Stimulated activated CD8-positive, alpha-beta memory T cell treated with anti-CD3 and anti-CD28 coated beads, Interleukin-15, amount 100 ng/mL, for 24 hours (primary cell): ENCODE measurements at places on chromosomes 7 and 10.

GRCh38 chr10:121490871-121491519 lies 107.2 kb downstream of the FGFR2 start:
- DNase-seq, result no peak

GRCh38 chr7:21077602-21078001 lies 290.9 kb upstream of the SP8 start:
- no peak for DNase-seq

DNA sequence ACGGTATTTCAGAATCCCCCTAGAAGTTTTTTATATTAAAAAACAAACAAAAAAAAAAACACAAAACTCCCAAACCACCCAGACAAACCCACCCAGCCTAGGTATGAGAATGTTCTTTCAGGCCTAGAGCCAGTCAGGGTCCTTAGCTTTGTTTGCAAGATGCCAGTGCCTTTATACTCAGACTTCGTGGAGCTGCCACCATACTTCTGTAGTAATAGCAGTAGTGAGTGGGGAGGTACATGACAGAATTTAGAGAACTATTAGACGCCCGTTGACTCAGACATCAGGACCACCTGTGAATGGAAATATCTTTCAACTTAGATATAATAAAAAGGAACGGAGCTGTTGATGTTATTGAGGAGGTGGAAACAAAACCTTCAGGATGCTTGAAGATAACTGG lies 138.2 kb upstream of the MKLN1 start:
- no peak for DNase-seq

DNA sequence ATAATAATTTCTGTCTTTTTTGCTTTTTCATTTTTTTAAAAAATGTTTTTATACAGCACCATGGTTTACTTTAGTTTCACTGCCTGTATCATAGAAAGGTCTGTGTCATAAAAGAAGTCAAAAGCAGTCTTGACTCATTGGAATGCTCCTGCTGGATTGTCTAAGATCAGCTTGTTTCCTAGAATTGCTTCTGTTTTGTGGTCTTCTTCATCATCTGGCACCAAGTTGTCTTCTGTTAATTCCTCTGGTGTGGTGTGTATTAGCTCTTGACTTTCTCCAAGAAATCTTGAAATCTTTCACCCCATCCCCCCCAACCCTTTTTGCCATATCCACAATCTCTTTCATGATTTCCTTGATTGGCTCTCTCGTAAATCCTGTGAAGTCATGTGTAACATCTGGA lies 250.3 kb upstream of the CXCL12 start:
- no peak for DNase-seq

- no peak for DNase-seq
Observed at GRCh38 chr7:45399069-45399468, 175.1 kb upstream of the ADCY1 start.

DNA sequence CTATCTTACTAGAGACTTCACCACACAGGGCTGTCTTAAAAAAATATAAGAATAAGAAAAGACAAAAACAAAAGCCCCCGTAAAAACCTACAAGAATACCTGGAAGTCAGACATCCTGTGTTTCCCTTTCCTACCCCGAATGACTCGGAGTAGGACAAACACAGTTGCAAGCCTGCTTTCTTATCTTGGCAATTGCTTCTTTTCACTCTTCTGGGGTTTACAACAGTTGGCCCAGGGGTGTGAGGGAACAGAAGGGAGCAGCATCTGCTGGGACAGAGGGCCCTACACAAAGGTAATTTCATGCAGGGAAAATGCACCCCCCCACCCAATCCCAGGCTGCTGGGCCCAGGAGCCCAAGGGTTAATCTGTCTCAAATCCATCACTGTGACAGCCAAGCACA lies 220.6 kb downstream of the ARHGAP12 start:
- DNase-seq, result no peak

DNA sequence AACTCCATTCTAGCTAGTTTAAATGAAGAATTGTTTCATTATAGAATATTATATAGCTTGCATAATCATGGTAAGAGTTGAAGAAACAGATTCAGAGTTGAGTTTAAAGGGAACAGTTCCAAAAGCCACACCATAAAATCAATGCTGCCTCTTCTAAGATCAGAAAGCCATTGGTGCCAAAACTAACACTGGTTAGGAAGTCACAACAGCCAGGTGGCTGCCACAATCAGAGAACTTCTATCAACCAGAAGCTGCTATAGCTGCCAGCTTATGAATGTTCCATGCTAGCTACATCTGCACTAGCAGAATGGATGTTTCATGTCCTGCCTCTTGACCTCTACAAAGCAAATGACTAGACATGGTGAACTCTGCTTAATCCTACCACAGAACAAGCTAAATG lies 583.1 kb upstream of the LRRN3 start:
- no peak for DNase-seq

- DNase-seq, result no peak
Observed at GRCh38 chr7:43391518-43391917, 191.4 kb upstream of the STK17A start.

DNA sequence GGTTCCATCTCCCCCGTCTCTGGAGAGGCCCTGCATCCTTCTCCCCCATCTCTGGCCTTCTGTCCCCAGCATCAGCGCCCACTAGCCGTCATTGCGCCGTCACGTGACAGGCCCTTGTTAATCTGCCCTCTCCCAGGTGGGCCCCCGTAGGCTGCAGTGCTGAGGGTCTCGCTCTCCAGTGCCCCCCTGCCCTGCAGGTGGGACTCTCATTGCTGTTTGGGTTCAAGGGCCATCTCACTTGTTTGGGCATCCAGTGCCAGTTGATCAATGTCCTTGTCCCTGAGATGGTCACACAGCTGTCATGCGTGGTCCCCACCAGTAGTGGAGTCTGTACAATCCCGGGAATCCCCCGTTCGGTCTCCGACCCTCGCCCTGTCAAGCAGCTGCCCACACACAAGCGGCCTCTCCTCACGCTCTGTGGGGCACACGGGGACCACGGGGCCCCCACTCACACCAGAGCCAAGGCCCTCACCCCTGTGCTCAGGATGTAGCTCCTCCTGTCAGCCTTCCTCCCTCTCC lies 114.0 kb downstream of the INPP5A start:
- no peak for DNase-seq

GRCh38 chr10:125878957-125879835 lies 1.9 kb downstream of the DHX32 start:
- DNase-seq, result no peak

GRCh38 chr10:80372675-80373074 lies 16.1 kb downstream of the DYDC2 start:
- no peak for DNase-seq

GRCh38 chr10:69214666-69215131 lies 5.4 kb upstream of the HKDC1 start:
- no peak for DNase-seq

- no peak for DNase-seq
Observed at GRCh38 chr10:105857268-105858264, 1216.5 kb downstream of the SORCS3 start.

GRCh38 chr10:52284416-52285013 lies 29.6 kb upstream of the DKK1 start:
- no peak for DNase-seq

DNA sequence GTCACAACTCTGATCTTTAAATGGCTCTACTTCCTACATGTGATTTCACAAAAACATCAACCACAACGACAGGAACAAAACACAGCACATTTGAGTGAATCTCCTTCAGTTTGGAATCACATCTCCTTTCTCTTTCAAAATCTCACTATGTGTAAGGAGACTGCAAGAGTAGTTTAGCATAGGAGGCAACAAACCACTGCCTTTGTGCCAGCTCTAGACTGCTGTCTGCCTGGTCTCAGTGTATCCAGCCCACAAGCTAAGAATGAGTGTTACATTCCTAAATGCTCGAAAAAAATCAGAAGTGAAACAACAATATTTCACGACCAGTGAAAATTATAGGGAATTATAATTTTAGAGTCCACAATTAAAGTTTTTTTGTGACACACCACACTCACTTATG lies 217.0 kb upstream of the STEAP4 start:
- no peak for DNase-seq

- no peak for DNase-seq
Observed at GRCh38 chr10:110851020-110851612, 20.6 kb upstream of the PDCD4 start.

GRCh38 chr7:155983176-155983815 lies 171.0 kb upstream of the SHH start:
- no peak for DNase-seq

GRCh38 chr10:3806603-3807002 lies 21.6 kb upstream of the KLF6 start:
- no peak for DNase-seq

GRCh38 chr10:127991543-127992255 lies 84.8 kb downstream of the PTPRE start:
- no peak for DNase-seq

DNA sequence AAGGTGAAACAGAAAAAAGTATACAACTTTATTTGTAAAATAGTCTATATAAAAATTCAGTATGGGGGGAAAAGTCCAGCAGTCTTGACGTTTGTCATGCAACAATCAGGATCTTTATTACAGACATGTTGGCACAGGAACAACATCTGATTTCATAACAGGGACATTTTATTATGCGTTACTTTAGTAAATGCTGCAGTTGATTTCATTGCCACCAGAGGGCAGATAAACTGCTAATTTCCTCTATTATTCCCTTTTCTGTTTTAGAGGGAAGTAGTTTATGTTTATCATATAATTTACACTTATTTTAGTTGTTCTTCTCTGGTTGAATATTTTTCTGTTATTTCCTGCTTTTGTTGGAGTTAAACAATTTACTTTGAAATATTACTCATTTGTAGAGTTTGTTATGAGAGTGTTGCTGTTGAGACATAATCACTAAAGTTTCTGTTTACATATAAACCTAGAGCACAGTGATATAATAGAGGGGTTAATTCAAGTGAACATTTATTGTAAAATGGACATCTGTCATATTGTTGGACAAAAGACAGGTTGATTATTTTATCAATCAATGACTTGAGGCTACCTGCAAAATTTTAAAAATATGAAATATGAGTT lies 3.3 kb downstream of the PLXDC2 start:
- no peak for DNase-seq

GRCh38 chr7:118352867-118353453 lies 128.5 kb downstream of the ANKRD7 start:
- DNase-seq, result no peak

DNA sequence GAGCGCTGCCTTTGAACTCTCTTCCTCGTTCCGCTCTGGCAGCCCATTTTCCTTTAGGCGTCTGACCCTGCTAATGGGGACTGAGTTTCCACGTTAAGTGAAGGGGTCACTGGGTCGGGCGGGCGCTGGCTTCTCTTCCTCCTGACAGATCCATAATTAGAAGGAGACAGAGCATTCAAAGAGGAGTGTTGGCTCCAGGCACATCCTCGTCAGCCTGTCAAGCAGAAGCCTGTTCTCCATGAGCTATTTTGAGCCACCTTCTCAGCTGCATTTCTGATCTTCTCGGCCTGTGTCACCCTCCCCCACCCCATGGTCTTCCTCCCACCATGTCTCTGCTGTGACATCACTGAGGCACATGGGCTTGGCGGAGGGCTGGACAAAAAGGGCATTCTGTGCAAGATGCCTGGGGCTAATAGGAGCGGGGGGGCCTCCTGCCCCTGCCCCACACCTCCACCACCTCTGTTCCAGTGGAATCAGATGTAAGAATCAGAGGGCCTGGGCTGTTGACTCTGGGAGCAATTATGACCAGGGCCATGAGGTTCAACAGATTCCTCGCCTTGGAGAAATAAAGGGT lies 248.1 kb downstream of the PLXNA4 start:
- DNase-seq, result no peak

DNA sequence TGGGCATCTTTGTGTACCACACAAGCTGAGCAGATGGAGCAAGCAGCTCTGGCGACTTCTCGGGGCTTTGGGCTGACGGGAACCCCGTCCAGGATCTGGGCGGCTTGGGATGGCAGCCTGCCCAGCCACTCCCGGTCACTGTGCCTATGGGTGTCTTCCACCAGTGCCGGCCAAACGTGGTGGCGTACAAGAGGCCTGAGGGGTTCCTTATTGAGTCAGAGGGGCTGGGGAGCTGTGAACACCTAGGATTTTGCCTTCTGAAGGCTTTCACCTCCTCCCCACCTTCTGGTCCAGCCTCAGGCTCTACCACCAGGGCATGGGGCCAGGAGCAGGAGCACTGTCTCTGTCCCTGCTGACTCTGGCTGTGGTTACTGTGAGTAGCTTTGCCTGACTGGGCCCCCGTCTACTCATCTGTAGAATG lies 71.8 kb upstream of the PPIF start:
- DNase-seq, result no peak

DNA sequence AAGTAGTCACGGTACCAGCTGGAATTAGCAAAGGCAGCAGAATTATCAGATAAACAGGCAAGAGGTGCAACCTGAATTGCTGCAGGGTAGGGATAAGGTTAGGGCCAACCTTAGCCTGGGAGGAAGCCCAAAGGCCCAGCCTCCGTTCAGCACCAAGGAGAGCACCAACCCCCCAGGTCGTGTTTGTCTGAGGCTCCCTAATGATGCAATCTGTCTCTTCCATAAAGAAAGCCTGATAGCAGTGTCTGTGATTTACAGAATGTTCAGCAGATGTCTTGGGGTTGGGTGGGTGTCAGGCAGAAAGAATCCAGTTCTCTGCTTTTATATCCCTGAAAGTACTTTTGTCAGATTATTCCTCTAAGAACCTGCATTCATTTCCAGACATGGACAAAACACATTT lies 328.4 kb upstream of the AOAH start:
- no peak for DNase-seq

DNA sequence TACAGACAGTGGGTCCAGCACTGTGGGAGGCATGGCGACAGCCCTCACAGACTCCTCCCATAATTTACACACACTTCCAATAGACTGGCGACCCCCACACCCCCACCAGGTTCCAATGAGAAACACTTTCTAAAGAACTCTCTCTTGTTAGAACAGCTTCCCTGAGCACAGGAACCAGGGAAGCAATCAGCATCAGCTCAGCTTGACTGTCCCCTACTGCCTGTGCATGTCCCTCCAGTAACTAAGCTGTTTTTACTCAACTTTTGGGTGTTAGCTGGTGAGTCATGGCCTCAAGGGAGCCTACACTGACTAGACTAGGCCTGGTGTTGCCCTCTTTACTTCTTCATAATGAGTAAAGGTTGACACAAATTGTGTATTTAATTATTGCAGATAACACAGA lies 32.6 kb upstream of the HERPUD2 start:
- no peak for DNase-seq

GRCh38 chr10:5888843-5889623 lies 660 bp downstream of the ANKRD16 start:
- peak; percentile 12 for DNase-seq

DNA sequence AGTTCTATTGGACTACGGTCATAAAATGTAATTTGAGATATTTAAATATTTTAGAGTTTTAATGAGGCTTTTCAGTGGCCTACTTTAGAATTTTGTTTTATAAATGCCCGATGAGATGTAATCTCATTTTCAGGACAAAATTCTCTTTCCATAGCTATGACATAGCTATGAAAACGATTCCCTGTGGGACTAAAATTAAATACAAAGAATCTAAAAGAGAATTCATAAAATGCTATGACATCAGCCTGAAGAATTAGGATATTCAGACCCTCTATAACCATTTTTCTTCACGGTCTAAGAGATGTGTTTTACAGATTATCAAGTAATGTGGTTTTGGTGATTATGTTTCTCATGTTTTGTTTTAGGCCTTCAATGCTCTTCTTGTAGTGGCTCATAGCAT lies 48.2 kb upstream of the ODAD2 start:
- no peak for DNase-seq
